ENCODE measurements at places on chromosomes 5 and 9. TPM values are rescaled to one million over a fixed set of nuclear protein-coding genes. Genes with fewer than 3 reads are reported as not detected.

Gene DCP2
- 15.5 TPM for total RNA-seq

Gene NEUROG1
- total RNA-seq, result not detected

DNA sequence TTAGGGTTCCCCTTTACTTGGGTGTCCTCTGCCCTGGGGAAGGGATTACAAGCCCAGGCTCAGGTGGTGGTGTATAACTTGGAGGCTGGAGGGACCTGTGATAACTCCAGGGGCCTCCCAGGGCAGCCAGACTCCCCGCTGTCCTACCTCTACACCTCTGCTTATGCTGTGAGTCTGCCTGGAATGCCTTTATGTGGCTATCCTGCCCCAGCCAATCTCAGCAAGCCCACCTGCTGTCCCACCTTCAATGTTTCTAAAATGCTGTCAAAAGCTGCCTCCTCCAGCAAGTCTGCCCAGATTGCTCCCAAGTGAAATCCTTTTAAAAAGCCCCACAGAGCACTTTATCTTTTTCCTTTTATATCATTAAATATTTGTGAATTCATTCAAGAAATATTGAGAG, 39.3 kb downstream of the DAB2IP start:
- DNase-seq, result no peak

GRCh38 chr5:146599261-146599660, 83.3 kb upstream of the GPR151 start:
- DNase-seq, result no peak

- no peak for DNase-seq
These were observed 42.5 kb downstream of the VAV2 start for GRCh38 chr9:133949486-133950061.

DNA sequence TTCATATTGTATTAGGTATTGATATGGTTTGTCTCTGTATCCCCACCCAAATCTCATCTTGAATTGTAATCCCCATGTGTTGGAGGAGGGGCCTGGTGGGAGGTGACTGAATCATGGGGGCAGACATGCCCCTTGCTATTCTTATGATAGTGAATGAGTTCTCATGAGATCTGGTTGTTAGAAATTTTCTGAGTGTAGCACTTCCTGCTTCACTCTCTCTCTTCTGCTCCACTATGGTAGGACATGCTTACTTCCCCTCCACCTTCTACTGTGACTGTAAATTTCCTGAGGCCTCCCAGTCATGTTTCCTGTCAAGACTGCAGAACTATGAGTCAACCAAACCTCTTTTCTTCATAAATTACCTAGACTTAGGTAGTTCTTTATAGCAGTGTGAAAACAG, 187.4 kb upstream of the SLC24A2 start:
- no peak for DNase-seq

- no peak for DNase-seq
These were observed 9.2 kb upstream of the GLE1 start for GRCh38 chr9:128495296-128495695.

GRCh38 chr5:25150819-25151218, 506.0 kb upstream of the CDH10 start:
- DNase-seq, result no peak

- no peak for DNase-seq
These were observed 604.8 kb upstream of the RORB start for GRCh38 chr9:73892335-73892734.

- DNase-seq, result no peak
These were observed 115.4 kb downstream of the ZNF608 start for GRCh38 chr5:124630767-124631704.

DNA sequence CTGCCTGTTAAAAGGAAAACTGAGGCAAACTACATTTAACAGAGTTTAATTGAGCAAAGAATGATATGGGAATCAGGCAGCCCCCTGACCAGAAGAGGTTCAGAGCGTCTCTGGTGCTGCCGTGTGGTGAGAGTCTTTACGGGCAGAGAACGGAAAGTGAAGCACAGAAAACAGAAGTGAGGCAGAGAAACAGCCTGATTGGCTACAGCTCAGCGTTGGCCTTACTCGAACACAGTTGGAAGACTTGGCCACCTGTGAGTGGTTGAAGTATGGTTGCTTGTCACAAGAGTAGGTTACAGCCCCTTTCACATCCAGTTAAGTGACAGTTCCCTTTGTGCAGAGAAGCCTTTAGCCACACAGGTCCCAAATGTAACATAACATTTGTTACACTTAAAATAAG, 16.9 kb upstream of the FBP1 start:
- DNase-seq, result no peak

DNA sequence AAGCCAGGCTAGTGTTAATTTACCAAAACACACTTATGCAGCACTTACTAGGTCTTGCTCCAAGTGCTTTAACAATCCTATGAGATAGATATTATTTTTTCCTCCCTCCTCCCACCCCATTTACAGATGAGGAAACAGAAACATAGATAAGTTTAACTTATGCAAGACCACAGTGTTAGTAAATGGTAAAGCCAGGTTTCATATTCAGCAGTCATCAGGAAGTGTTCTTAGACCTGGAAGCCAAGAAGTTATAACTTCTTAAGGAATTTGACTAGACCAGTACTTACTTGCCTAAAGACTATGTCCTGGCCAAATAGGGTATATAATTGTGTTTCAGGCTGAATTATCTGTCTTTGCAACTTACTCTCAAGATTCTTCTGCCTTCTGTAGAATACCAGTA, 15.9 kb downstream of the ABHD17B start:
- no peak for DNase-seq

Measured in glomerular endothelial cell (primary cell).